ENCODE measurements at places on chromosomes 11 and 22.

DNA sequence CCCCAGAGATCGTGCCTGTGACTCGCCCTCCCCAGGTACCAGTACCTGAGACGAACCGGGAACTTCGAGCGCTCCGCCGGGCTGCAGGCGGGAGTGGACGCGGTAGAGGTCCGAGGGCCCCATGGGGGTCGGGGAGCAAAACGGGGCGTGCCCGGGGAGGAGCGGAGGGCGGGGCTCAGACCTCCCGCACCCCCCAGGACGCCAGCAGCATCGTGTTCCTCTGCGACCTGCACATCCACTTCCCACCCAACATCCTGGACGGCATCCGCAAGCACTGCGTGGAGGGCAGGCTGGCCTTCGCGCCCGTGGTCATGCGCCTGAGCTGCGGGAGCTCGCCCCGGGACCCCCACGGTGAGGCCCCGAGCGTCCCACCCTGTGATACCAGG, 10.8 kb downstream of the B4GALNT4 start:
- DNase-seq, result no peak

DNA sequence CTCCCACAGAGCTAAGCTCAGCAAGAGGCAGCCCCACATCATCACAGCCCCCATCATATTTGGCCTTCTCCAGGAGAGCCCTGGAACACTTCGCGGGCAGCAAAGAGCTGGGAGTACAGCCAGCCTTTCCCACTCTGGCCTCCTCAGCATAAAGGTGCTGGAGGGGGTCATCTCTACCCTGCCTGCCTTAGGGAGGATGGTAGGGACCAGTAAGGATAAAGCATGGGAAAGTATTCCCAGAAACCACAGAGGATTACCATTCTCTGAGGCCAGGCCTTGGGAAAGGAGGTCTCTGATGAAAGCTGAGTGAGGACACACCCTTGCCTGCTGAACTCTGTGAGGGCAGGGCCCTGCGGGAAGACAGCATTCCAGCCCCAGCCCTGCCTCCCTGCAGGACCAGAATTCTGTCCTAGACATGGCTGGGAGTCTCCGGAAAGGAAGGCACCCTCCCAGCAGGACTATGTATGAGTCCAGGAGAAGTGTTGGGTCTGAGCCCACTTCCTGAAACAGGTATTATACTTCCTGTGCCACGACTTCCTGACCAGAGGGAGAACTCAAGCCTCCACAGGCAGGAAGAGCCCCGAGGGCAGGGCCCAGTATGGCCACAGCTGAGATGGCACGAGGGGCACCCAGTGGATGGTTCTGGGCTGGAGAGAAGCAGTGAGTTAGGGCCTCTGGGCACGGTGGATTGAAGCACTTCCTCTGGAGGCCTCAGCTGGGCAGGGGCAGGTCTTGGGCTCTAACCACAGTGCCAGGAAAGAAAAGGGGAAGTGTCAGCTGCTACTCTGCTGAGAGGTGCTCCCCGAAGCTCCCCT, 12.9 kb upstream of the CASTOR1 start:
- DNase-seq, result no peak

- no peak for DNase-seq
Measured at GRCh38 chr22:30212996-30213441, 33.5 kb downstream of the LIF start.

- DNase-seq, result no peak
Measured at GRCh38 chr11:43135966-43136534, 175.7 kb upstream of the API5 start.

DNA sequence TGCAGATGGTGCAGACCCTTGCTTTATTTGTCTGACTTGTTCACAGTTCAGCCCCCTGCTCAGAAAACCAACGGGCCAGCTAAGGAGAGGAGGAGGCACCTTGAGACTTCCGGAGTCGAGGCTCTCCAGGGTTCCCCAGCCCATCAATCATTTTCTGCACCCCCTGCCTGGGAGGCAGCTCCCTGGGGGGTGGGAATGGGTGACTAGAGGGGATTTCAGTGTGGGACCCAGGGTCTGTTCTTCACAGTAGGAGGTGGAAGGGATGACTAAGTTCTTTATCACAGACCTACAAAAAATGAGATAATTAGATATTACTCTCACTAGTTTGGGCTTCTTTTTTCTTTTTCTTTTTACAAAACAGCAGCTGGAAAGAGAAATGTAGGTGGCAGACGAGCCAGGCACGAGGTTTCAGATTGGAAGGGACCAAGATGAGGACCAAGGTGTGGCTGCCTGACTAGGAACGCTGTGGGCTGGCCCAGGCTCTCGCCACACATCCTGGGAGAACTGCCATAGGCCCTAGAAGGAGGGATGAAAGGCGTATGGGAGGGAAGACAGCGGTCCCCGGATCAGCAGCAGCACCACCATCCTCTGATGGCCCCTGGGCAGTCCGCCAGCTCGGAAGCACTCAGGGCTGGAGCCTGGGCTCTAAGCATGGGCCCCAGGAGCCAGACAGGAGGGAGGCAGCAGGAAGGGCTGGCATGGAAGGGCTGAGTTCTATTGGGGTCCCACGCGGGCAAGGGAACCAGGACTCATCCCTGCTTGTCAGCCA, 14.2 kb downstream of the TXN2 start:
- no peak for DNase-seq

GRCh38 chr11:66363187-66363601, 8.4 kb downstream of the SLC29A2 start:
- DNase-seq, result no peak

DNA sequence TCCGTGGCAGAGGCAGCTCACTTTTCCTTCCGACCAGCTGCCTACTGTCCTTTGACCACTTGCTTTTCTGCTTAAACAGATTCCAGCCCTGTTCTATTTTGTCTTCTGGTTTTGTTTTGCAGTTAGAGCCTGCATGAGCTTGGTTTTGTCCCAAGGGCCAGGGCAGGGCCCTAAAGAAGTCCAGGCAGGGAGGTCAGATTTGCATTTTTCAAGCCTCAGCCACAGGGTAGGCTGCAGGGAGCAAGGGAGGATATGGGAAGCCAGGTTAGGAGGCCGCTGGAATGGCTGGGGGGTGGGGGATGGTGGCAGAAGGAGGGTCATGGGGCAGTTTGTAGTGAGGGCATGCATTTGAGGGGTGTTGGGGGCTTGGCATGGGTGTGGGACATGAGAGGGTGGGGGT, 23.1 kb downstream of the FADD start:
- no peak for DNase-seq

DNA sequence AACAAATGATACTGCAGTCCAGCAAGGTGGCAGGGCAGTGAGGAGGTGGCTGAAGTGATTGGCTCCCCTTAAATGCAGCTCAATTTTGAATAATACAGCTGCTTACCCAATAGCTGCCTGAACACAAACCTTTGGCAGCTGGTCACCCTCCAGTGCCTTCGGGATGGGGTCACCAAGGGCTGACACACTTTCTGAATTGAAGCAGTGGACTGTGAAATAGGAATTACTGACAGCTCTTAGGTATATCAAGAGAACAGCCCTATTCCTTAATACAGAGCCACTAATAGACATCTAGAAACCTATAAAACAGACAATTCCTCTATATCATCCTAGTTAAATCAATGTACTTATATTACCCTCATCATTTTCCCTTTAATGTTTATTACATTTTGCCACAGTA, 474.2 kb upstream of the KIRREL3 start:
- DNase-seq, result no peak
